ENCODE measurements at places on chromosomes 16 and 17.

DNA sequence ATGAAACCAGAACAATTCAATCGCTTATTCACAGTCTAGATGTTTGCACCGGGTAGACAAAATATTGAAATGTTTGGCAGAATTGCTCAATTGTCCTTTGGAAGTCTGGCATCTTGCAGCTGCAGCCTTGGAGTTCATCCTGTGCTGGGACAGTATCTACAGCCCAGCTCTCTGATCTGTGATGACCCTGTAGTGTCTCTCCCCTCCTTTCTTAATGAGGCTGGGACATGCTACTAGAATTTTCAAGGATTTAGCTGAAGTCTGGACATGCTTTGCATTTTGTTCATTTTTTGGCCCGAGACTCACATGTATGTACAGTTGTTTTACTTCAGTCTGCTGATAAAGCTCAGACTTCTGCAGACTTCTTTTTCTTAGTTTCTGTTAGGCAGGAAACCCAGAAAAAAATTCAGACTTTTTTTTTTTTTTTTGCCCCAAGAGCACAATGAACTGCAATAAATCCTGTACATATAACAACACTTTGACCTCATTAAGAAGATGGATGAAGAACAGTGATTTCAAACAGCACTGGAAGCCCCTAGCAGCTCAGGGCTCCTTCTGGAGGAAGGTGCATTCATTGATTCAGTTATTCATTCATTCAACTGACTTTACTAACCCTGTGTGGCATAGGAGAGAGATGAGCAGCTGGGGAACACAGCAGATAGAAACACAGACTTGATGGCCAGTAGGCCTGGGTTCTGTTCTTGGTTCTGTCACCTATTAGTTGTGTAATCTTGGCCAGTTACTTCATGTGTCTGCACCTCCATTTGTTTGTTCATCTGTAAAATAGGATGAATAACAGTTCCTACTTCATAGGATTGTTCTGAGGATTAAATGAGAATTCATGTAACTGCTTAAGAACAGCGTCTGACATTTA lies 210.0 kb downstream of the MAP2K4 start:
- DNase-seq, result no peak

- DNase-seq, result no peak
These were observed 63.9 kb downstream of the NXN start for GRCh38 chr17:915538-916201.

DNA sequence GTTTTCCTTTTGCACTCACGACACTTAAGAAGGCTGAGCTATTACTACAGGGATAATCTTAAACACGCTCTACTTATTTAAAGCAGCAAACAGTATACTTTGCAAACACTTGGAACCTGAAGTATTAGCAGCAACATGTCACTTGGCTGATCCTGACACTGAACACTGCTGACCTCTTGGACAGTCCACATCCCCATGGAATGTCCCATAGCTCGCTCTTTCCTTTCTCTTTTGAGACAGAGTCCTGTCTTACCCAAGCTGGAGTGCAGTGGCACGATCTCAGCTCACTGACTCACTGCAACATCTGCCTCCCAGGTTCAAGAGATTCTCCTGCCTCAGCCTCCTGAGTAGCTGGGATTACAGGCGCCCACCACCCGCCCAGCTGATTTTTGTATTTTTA lies 26.4 kb downstream of the SMYD4 start:
- DNase-seq, result no peak

DNA sequence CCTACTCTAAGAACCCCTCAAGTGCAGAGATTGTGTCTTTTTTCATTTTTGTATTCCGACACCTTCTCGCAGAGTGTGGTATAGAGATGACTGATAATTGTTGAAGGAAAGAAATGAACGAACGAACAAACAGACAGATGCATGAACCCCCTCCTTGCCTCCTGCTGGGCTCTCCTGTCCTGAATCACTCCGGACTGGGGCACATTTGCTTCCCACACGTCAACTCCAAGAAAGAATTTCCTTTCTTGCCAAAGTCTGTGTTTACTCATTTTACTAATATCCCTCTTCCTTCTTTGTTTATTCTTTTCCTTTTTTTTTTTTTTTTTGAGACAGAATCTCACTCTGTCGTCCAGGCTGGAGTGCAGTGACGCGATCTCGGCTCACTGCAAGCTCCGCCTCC lies 37.5 kb upstream of the BHLHA9 start:
- DNase-seq, result no peak

DNA sequence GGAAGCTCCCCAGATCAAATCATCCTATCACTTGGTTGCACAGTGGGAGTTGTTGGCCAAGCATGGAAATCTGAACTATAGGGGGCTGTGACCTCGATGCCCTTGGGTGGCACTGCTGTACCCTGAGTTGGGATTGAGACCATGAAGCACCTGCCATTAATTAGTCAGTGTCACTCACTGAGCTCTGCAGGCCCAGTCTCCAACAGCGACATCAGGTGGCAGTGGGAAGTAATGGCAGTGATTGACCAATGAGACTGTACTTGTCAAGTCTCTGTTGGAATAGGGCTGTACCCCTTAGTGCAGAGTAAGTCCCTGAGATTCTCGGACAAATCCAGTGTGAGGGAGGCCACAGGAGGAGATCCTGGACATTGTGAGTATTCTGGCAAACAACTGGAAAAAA lies 118.0 kb upstream of the RPL38 start:
- DNase-seq, result no peak

DNA sequence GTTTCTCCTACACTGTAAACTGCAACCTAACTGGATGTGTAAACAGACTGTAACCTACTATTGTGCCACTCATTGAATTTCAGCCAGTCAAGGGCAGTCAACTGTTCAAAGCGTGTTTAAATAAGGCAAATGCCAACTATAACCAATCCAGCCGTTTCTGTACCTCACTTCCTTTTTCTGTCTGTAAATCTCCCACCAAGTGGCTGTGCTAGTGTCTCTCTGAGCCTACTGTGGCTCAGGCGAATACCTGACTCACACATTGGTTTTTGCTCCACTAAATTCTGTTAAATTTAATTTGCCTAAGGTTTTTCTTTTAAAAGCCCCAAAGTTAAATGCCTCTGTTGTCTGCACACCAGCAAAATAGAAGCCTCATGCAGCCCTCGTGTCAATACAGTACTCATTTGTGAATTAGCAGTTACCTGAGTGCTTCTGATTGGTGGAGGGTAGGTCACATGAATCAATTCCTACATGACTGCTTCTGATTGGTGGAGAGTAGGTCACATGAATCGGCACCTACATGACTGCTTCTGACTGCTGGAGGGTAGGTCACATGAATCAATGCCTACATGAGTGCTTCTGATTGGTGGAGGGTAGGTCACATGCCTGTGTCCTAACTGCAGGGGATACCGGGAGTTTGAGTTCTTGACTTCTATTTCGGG lies 31.1 kb upstream of the CCR7 start:
- DNase-seq, result no peak

GRCh38 chr16:70577256-70577698 lies 53.7 kb downstream of the SF3B3 start:
- DNase-seq, result no peak

- no peak for DNase-seq
These were observed 12.4 kb upstream of the TCAP start for GRCh38 chr17:39652587-39653315.

DNA sequence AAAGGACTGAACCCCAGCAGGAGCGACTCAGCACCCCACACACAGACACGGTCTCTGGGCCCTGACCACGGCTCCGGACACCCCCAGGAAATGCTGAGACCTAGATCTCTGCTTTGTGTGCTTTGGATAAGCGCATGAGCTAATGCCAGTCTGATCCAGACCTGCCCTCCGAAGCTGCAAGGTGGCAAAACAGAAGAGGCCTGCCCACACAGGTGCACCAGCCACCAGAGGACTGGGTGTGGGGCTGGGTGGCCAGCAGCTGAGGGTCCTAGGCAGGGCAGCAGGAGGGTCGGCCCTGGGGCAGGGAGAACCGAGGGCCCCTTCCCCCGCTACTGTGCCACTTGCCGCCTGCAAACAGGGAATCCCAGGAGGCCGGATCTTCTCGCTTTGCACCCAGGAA lies 30.7 kb upstream of the EIF1 start:
- no peak for DNase-seq

GRCh38 chr16:80298676-80299075 lies 242.1 kb upstream of the DYNLRB2 start:
- no peak for DNase-seq

DNA sequence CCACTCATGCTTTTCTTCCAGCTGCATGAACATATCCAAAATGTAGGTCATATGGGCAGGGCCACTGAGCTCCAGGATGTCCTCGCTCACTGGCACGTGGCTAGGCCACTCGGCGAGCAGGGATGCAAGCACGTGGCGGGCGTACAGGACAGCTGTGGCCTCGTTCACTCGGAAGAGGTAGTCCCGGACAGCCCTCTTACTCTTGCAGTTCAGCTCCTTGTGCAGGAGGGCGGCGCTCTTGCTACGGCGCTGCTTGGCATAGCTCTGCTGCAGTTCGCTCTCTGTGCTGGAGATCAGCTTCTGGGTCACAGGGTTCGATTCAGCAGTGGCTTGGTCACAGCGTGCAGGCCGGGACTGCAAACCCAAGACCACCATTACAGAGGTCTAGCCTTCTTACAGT lies 53.1 kb upstream of the ATP2A3 start:
- no peak for DNase-seq

DNA sequence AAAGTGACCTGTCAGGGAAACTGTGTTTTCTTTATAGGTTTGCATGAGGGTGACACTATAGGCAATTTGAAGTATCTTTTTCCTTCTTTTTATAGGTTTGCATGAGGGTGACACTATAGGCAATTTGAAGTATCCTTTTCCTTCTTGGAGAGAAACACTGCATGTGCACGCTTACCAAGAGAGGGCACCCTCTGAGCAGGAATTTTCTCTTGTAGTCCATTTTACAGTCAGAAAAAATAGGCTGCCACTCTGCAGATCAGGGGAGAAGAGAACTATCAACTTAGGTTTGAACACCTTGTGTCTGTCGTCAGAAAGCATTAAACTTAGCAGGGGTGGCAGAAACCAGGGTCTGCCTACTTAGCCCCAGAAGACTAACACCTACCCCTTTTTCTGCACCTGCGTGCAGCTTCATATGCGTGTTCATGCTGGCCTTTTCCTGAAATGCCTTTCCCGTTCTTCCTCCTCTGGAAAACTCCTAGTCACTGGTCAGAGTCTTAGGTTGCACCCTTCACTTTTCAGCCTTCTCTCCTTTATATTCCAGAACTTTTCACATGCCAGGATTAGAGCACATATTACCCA lies 16.4 kb upstream of the SMIM36 start:
- DNase-seq, result no peak

DNA sequence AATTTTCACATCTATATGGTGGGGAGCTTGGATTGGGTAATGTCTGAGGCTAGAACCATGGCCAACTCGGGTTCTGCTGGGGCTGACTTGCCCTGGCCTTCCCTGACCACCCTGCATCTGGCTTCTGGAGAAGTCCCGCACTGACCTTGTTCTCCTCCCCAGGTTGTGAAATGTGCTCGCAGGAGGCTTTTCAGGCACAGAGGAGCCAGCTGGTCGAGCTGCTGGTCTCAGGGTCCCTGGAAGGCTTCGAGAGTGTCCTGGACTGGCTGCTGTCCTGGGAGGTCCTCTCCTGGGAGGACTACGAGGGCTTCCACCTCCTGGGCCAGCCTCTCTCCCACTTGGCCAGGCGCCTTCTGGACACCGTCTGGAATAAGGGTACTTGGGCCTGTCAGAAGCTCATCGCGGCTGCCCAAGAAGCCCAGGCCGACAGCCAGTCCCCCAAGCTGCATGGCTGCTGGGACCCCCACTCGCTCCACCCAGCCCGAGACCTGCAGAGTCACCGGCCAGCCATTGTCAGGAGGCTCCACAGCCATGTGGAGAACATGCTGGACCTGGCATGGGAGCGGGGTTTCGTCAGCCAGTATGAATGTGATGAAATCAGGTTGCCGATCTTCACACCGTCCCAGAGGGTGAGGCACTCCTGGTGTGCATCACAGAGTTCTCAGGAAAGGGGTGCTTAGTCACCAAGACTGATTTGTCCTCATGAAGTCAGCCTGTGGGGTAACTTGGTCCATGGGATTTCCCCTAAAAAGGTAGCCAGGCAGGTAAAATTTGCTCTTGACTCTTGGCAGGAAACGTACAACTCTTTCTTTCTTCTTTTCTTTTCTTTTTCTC lies 6.1 kb downstream of the NOD2 start:
- no peak for DNase-seq

DNA sequence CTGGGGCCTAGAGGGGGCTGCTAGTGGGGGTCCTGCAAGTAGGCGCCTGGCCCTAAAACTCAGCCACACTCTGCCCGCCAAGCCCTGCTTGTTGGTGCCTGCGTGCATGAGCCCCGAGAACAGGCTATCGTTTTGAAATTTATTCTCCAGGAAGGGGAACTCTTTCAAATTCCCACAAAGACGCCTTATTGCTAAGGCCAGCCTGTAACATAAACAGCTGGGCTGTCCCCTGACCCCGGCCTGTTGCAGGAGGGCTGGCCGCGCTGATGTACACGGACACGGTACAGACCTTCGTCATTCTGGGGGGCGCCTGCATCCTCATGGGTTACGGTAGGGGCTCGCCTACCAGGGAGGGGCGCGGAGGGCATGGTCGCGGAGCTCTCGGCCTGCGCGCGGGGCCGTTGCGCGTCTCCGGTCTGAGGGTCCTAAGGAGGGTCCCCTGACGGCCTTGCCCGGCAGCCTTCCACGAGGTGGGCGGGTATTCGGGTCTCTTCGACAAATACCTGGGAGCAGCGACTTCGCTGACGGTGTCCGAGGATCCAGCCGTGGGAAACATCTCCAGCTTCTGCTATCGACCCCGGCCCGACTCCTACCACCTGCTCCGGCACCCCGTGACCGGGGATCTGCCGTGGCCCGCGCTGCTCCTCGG lies 4.3 kb downstream of the SLC5A2 start:
- no peak for DNase-seq

GRCh38 chr16:3788711-3789374 lies 71.5 kb upstream of the TRAP1 start:
- no peak for DNase-seq

- DNase-seq, result no peak
These were observed 29.7 kb upstream of the GFOD2 start for GRCh38 chr16:67748834-67749233.

DNA sequence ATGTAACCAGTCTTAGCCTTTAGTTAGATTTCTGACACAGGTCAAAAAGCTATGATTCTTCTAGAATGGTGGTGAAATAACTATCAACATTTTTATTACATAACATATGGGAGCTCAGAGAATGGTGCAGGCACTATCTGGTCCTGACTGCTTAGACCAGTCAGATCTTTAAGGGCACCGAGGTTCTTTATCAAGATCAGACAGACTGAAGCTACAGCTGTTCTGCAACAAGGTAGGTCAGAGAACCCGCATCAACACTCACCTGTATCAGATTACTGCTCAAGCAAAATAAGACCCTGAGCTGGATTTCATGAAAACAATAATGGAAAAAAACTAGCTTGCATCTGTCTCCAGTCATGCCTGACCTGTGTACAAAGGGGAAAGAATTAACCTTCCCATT lies 160.4 kb downstream of the KCNJ2 start:
- no peak for DNase-seq

- DNase-seq, result no peak
These were observed 14.1 kb downstream of the TMC5 start for GRCh38 chr16:19431636-19432340.

GRCh38 chr17:58527306-58527705 lies 12.9 kb upstream of the MTMR4 start:
- DNase-seq, result no peak

GRCh38 chr16:77825196-77825595 lies 36.8 kb downstream of the VAT1L start:
- DNase-seq, result no peak

All from immature natural killer cell (primary cell).